SHP77 (cell line): ENCODE measurements at places on chromosomes 5 and 9.
A peak's percentile ranks its signal among the peaks of the same experiment; 100 is the strongest.

DNA sequence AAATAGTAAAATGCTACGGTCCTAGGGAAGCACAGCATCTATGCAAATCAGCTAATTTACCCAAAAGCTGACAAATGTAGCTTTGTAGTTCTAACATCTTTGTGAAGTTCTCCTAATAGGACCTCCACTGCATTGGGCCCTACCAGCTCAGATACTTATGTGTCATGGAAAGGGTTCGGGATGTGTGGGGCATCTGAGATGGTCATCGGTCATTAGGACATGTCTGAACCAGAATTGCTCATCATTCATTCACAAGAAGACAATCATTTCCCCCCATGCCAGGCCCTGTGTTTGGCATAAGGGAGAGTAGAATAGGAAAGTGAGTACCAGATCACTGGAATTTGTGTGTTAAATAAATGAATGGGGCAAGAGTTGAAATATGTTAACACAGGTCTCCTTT is 35.7 kb downstream of the PWWP2A start:
- no peak for DNase-seq

DNA sequence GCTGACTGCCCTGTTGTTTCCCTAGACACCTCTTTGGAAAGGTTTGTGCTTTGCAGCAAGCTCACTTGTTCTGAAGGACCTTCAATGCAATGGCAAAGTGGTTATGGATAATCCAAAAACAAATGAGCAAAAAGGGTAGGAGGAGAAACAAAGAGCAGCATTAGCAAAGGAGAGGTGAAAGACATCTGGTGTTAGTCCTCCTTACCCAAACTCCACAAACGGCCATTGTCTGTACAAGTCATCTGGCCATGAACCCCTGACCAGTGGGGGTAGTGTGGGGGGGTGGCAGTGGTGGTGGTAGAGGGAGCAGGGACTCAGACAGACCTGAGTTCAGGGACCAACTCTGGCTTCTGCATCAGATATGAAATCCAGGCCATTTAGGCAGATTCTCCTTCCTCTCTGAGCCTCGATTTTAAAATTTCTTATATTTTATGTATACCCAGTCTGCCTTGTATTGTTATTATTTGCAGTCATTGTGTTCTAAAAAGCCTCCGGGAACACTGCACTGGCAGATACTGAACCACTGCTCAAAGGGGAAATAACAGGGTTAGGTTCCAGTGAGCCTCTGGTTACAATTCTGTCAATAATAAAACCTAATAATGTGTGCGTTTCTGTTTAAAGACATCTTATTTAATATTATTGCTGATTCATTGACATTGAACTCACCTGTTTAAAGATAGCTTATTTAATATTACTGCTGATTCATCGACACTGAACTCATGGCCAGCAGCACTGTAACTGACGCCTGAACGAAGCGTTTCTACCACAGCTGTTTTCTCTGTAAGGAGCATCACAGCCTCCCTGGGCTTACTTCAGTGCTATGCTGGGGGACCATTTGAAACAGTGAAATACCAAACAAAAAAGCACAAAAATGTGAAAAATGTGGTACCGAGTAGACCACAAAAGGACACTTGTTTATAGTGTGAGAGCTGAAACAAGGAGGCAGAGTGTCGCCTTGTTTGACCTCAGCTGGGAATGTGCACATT is 156.0 kb downstream of the SEC61B start:
- no peak for DNase-seq

- DNase-seq = peak; percentile 84
Observed at GRCh38 chr9:137302118-137302448, at the start of gene NRARP. Gene NRARP (minus strand): TSS chr9:137302271. CDS start chr9:137301928, 343 bp downstream.

- peak; percentile 99 for DNase-seq
Observed at GRCh38 chr5:16465544-16466432, at the start of gene ZNF622. Gene ZNF622 (minus strand): TSS chr5:16465800. CDS start chr5:16465665, 135 bp downstream.

DNA sequence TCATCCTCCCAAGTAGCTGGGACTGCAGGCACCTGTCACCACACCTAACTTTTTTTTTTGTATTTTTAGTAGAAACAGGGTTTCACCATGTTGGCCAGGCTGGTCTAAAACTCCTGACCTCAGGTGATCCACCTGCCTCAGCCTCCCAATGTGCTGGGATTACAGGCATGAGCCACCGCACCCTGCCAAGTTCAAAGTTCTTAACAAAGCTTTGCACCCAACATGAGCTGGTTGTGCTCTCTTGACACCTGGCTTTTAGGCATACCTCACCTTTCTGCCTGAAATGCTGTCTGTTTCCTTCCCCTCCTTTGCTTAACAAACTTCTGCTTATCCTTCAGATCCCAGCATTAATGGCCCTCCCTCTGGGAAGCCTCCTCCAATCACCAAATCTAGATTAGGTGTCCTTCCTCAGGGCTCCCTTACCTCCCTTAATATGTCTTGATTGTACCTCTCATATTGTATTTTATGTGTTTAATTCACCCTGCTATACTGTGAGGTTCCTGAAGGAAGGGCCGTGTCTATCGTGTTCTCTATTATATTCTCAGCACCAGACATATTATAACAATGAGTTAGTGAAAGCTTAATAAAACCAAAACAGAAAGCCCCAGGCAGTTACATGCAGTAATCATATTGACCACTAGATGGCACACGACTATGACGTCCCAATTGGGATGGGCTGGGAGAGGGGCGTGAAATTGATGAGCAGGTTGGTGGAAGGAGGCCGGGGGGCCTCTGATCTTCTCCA is 62.9 kb upstream of the PPARGC1B start:
- peak; percentile 28 for DNase-seq

DNA sequence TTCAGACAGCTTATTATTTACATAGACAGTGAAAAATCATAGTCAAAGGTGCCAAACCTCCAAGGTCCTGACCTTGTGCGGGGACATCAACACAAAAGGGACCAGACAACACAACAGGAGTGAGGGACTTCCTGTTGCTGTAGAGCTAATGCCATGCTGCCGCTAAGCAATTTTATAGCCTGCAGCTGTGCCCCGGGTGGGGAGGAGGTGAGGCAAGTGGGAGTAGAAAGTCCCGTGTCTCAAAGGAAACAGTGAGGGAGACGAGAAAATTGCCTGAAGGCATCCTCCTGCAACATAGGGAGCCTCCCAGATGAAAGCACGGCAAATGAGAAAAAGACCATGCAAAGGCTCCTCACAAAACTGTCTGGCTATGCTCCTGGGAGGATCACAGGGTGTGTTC is 58.8 kb downstream of the CAAP1 start:
- no peak for DNase-seq

GRCh38 chr9:113943112-113944009 is 67.3 kb downstream of the ZNF618 start:
- no peak for DNase-seq

DNA sequence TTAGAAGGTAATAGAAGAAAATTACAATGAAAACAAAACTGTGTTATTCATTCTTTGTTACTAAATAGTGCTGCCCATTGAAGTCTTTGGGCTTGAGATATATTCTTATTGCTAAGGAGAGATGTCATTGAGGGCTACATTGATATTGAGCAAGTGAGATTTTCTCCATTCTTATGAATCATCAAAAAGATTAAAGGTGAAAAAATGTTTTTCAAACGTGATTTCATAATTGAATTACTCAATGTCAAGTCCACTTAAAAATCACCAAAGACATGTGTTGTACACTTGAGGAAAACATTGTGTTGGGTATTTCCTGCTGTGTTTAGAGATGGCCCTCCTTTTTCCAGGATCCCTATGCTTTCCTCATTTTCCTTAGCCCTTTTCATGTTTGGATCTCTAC is 448.1 kb downstream of the NFIB start:
- no peak for DNase-seq

DNA sequence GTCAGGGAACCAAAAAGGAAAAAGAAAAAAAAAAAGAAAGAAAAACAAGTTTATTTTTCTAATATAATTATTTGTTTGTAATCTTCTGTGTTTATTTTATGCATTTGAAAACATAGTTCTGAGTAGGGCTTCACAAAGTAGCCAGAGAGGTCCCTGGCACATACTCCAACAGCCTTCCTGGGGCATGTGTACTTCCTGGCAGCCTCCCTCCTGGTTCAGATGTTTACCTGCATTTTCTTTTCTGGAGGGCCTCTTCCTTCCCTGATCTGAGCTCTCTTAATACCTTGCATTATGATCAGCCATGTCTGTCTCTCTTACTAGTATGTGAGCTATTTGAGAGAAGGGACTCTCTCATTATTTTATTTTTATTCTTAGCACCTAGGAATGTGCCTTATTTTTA is 361.8 kb downstream of the KDM4C start:
- DNase-seq = no peak

DNA sequence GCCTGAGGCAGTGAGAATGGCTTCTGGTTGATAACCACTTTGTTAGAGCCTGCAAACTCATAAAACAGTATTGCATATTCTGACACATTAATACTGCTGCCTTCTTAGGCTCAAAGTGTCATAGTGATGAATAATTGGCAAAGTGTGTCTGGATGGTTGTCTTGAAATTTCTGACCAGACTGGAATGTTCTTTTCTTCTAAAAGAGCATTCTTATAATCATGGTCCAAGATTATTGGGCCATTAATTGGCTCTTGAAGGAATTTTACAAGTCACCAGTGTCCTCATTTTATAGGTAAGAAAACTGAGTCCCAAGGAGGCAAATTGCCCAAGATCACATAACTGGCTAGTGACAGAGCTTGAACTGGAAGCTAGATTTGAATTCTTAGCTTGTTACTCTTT is 111.7 kb downstream of the PCSK1 start:
- DNase-seq = no peak

GRCh38 chr5:92852219-92852618 is 728.8 kb downstream of the NR2F1-AS1 start:
- DNase-seq = no peak

DNA sequence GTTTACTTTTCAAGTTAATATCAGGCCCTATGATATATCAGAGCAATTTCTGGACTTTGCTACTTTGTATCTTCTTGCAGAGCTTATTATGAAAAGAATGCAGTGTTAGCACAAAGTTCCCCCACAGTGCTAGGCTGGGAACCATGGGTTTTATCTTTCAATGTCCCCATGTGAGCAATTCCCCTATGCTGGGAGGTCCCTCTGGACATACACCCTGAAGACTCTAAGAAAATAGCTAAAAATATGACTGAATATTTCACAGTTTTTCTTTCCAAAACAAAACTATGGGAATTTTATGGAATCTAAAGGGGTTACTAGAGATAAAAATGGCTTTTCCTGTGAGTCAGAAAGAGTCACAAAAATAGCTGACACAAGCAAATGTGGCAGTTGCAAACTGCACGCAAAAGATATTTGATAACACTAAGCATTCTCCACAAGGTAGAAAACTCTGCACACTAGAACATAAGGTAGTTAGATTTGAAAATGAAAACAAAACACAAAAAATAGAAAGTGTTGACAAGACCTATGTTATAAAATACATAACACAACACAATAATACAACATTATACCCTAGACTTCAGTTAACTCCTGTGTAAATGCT is 487.5 kb upstream of the GRIN3A start:
- DNase-seq = no peak

DNA sequence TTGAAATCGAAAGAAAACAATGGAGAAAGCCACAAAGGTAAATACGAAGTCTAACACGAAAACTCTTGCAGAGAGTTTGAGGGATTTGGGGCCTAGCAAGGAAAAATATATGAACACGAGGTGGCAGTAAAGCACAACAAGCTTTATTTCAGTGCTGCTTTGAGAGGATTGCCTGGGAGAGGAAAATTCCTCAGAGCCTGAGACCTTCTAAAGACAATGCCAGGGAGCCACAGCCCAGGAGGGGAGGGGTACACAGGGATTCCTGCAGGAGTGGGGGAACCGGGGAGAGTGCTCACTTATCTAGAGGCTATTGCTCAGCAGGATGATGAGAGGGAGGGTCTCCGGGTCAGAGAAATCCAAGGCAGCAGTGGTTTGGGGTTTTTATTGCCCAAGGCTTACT is 134.9 kb upstream of the ADCY2 start:
- DNase-seq = peak; percentile 70

DNA sequence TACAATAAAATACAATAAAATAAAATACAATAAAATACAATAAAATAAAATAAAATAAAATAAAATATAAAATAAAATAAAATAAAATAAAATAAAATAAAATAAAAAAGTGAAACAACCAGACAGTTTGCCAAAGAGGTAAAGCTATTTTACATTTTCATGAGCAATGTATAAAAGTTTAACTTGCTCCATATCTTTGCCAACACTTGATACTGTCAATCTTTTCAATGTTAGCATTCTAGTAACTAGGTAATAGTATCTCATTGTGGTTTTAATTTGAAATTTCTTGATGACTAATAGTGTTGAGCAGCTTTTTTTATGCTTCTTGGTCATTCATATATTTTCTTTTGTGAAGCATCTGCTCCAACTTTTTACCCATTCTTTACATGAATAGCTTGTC is 17.3 kb downstream of the TTC33 start:
- no peak for DNase-seq

- DNase-seq = no peak
Observed at GRCh38 chr5:175735701-175736100, 77.8 kb downstream of the HRH2 start.

- no peak for DNase-seq
Observed at GRCh38 chr5:43352131-43352530, 38.9 kb upstream of the HMGCS1 start.

DNA sequence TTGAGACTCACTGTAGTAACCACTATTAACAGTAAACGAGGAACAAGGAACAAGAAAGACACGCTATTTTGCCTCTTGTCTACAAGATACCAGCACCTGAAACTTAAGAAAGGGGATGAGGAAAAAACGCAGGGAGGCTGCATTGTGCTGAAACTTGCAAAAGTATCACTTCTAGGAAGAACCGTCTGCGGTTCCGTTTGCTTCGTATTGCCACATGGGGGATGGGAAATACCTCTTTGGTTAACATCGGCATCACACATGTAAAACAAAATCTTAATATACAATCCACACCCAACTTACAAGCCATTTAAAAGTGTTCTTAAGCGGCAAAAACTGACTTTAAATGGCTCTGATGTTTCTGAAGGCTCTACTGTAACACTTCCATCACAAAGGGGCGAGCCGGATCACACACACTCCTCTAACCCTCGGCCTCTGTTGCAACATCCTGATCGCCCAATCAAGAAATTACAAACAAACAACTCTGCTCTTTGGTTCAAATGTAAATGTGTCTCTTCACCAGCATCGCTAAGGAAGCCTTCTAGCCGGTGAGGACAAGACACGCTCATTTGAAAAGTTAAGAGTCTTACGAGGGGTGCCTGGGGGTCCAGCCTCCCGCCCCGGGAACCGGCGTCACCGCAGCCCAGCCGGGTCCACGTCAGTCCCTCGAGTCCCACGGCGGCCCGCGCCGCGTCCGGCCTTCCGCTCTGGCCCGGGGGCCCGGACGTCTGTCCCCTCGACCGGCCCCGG is 621 bp downstream of the SEC16A start:
- DNase-seq = no peak

GRCh38 chr9:36187414-36187813 is 3.3 kb upstream of the CLTA start:
- no peak for DNase-seq

GRCh38 chr5:96624596-96624995 is 37.6 kb upstream of the CAST start:
- DNase-seq = no peak

GRCh38 chr5:149408252-149409099 is 29.4 kb upstream of the IL17B start:
- DNase-seq = no peak
